ENCODE measurements at places on chromosomes 1 and 21.

GRCh38 chr1:116671912-116672311, 4.4 kb upstream of the IGSF3 start:
- no peak for DNase-seq

GRCh38 chr1:10727751-10728232, 68.7 kb downstream of the CASZ1 start:
- no peak for DNase-seq

DNA sequence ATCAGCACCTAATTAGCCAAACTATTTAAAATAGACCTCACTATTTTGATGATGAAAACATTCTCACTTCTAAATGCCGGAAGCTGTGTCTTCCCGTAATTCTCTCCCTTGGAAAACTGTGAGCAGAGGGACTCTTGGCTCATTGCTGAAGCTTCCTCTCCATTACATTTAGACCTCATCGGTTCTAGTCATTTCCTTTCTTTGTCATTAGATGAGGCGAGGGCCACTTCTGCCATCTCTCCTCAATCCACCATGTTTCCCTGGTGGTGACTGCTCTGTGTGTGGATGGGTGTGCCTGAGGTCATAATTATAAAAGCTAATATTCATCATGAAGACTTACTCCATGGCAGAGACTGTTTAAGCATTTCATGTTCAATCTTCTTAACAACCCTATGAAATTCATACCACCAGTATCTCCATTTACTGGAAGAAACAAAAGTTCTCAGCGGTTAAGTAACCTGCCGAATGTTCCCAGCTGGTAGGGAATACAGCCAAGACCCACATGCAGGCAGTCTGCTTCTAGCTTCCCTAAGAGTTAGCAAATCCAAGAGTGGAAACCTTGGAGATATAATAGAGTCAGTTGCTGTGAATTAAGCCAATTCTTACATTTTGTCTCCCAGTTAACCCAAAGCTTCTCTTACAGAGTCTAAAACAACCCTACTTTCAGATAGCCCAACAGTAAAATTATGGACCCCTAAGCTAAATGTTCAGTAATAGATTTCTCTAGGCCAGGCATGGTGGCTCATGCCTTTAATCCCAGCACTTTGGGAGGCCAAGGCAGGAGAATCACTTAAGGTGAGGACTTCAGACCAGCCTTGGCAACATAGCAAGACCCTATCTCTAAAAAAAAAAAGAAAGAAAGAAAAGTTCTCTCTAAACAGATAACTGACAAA, 156.2 kb downstream of the ZBTB18 start:
- no peak for DNase-seq

GRCh38 chr1:204316164-204316563, 43.6 kb downstream of the PLEKHA6 start:
- DNase-seq = no peak

DNA sequence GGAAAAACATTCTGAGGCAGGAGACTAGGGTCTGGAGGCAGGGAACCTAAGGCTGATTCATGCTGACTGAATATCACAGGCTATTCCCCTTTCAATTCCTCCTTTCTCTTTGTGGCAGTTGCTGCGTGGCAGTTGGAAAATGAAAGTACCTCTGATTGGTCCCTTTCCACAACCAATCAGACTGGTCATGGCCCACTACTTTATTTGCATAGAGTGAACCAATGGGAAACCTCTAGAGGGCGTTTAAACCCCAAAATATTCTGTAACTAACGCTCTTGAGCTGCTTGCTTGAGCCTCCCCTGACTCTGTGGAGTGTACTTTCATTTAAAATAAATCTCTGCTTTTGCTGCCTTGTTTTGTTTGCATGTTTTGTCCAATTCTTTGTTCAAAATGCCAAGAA, 27.7 kb upstream of the VN1R5 start:
- DNase-seq = no peak

GRCh38 chr1:96552451-96552850, 169.1 kb upstream of the PTBP2 start:
- no peak for DNase-seq

- no peak for DNase-seq
Observed at GRCh38 chr1:179217943-179218507, 11.5 kb downstream of the ABL2 start.

DNA sequence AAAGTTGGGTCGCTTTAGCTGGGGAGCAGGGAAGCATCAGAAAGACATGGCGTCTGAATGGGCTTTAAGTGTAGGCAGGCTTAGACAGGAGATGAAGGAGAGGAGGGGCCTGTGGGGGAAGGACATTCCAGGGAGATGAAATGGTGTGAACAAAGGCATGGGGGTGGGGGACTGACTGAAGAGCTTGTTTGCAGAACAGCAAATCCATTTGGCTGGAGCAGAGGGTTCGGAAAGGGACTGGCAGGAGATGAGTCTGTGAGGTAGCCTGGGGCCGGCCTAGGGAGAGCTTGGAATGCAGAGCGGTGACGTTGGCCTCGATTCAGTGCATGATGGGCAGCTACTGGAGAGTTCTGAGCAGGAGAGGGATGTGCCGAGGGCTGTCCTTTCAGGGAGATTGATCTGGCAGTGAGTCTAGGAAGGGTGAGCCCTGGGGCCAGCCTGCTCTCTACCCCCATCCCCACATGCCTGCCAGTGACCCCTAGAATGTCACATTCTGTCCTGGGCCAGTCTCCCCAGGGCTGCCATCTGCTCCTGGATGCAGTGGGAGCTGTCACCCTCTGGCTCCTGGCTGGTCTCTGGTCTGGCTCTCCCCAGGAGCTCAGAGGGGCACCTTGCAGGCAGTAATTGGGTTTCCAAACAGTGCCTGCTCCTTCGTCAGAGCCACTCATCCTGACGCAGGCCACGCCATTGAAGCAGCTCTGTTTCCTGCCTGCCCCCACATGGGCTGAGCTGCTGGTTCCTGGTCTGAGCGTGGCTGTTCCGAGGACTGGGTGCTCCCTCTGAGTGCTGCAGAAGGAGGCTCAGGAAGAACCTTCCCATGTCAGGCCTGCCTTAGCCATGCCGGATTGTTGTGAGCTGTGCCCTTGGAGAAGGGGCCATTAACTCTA, 22.3 kb upstream of the TMEM222 start:
- DNase-seq = no peak

DNA sequence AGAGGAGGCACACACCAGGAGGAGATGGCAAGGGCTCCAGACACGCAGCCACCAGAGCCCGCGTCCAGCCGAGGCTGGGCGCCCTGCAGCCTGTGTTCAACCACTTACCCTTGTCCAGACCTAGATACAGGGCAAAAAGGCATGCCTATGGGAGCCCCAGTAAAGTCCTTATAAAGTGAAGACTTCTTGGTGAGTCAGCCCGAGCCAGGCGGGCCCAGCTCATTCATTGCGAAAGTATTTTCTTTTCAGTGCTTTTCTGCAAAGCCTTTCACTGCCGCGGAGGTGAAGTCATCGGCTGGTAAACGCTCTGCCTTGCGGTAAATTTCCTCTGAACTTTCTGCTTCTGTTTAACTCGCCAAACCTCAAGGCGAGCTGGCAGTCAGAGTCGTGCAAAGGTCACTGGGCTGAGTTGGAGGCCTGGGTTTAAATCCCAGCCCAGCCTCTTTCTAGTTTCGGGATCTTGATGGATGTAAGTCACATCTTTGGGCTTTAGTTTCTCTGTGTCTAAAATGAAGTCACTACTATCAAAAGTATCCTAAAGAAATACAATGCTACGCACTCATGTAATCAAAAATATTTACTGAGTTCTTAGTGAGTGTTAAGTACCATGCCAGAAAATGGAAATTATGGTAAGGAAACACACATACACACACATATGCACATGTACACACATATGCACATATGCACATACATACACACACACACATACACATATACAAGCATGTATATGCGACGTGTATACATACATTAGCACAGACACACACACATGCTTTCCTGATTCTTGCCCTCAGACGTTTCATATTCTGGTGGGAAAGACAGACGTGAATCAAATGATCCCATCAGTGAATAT, 54.7 kb upstream of the IFFO2 start:
- DNase-seq = no peak

- DNase-seq = no peak
Observed at GRCh38 chr1:34066981-34067603, 97.9 kb downstream of the CSMD2 start.

DNA sequence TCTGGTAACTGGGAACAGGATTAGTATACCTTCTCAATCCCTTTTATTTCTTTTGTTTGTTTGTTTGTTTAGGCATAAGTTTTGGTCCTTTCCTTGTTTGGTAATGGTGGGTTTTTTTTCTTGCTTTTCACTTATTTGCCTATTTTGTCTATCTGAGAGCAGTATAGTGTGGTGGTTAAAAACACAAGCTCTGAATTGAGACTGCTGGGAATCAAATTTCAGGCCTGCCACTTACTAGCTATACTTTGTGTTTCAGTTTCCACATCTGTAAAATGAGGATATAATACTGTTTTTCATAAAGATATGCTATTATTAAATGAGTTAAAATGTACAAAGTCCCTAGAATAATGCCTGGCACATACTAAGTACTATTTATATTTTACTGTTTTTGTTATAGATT, 81.6 kb upstream of the IVNS1ABP start:
- DNase-seq = no peak

GRCh38 chr1:207965392-207966387, 54.8 kb upstream of the CD34 start:
- no peak for DNase-seq

- DNase-seq = no peak
Observed at GRCh38 chr1:199851439-199852140, 175.9 kb upstream of the NR5A2 start.

DNA sequence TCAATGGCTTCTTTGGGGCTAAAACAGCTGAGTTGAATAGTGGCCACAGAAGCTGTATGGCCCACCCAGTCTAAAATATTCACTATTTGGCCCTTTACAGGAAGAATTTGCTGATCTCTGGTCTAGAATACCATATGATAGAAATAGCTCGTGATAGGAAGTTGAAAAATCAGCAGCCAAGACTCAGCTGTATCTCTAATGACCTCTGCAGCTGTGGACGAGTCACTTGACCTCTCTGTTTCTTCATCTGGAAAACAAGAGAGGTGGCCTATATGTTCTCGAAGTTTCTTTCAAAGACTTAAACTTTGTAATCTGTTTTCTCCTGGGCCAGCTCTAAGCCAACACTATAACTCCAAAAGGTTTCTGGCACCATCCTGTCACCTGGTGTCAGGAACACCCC, 129.2 kb downstream of the ZBTB18 start:
- no peak for DNase-seq

- DNase-seq = no peak
Observed at GRCh38 chr1:160416369-160416768, 16.0 kb downstream of the VANGL2 start.

DNA sequence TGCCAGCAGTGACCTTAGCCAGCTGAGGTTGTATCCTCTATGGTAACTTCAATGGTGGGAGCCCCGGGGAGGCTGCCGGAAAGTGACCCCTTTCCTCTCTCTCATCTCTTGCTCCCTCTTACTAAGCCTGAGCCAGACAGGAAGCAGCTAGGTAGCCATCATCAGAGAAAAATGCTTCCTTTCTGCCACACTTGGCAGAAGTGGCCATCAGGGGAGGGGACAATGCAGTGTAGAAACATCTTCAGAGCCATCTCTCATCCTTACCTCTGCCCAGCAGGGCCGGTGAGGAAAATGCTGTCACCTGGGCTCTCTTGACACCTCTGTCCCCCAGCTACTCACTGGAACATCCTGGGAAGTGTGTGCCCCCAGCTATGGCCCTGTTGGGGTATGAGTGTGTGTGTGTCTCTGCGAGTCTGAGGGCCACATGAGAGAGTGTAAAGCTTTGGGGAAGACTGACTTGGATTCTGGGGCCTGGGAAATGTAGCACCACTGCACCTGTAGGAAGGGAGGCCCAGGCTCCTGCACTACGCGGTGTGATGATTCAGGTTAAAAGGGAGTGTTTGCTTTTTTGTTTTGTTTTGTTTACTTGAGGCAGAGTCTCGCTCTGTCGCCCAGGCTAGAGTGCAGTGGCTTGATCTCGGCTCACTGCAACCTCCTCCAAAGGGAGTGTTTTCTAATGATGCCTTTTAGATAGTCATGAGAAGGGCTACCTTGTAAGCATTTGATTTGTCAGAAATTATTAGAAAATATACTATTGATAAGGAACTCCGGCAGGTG, 48.7 kb upstream of the CNTN2 start:
- no peak for DNase-seq

DNA sequence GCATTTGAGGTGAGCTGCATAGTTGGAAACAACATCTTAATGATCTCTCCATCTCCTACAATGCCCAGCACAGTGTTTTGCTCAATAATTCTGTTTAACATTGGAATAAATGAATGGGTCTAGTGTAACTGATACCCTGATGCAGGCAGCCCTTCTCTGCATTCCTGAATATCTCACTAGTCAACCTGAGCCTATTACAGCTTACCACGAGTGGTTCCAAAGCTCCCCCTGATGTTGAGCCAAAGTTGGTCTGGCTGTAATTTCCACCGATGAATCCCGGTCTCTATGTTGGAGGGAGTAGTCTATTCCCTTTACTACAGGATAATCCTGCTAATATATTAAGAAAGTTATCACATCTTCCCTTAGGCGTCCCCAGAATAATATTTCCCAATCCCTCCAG, 63.8 kb downstream of the ZBTB18 start:
- no peak for DNase-seq

DNA sequence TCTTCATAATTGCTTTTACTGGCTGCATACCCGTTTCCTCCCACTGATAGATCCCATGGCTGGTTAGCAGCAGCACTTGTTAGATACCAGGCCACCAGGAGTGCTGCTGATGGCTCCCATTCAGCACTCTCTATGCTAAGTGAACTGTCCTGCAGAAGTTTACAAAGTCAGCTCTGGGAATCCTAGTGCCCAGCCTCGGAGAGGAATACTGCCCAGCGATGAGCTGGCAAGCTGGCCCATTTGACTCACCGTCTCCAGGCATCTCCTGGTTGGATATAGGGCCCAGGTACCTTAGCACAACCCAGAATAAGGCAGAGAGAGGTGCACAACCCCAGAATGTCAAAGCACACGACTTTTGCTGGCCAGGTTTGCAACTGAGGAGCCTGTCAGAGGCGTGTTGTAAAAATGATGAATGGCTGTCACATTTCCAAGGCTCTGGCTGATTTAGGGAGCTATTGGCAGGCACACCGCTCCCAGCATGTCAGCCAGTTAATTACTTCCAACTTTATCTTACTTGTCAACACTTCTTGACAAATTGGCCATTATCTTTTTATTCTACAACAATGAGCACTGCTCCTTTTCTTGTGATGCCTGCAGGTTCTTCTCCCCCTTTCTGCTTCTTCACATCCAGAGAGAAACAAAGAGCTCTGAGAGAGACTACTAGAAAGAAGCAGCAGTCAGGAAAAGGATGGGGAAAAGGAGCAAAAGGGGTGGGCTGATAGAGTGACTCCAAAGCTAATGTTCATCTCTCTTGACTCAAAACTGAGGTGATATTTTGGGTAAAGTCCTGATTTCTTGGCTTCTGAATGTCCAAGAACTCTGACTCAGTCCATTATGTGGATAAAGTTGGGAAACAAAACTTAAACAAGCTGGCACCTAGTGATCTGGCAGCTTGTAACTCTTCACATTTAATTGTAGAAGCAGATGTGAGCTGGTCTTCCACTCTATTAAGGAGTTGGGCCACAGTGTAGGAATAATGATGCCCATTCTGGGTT, 10.8 kb upstream of the ANGPTL7 start:
- no peak for DNase-seq

DNA sequence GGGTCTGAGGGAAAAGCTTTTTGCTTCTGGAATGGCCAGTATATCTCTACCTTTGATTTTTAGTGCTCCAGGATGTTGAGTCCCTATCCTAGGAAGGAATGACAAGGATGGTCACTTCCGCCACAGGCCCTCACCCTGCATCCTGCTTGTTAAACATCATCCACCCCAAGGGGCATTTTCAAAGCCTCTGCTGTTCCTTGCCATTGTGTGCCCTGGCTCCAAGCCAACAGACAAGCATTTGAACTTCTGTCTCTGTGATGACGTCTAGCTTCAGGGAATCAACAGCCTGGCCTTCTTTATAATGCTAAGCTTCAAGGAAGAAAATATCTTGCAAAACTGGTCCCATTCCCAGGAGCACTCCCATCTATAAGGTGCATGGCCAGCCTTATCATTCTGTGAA, 12.3 kb upstream of the JAM2 start:
- no peak for DNase-seq

Measured in GM12891 (cell line).